ENCODE measurements at places on chromosomes 7 and 10.

- no peak for DNase-seq
Measured at GRCh38 chr10:79050896-79051555, 17.7 kb upstream of the ZMIZ1 start.

GRCh38 chr10:122162671-122163173 lies 108.4 kb upstream of the BTBD16 start:
- no peak for DNase-seq

- peak; percentile 55 for DNase-seq
Measured at GRCh38 chr7:93015101-93015778, 102.5 kb downstream of the SAMD9 start.

GRCh38 chr7:91995391-91996105 lies 54.9 kb downstream of the AKAP9 start:
- DNase-seq: no peak

DNA sequence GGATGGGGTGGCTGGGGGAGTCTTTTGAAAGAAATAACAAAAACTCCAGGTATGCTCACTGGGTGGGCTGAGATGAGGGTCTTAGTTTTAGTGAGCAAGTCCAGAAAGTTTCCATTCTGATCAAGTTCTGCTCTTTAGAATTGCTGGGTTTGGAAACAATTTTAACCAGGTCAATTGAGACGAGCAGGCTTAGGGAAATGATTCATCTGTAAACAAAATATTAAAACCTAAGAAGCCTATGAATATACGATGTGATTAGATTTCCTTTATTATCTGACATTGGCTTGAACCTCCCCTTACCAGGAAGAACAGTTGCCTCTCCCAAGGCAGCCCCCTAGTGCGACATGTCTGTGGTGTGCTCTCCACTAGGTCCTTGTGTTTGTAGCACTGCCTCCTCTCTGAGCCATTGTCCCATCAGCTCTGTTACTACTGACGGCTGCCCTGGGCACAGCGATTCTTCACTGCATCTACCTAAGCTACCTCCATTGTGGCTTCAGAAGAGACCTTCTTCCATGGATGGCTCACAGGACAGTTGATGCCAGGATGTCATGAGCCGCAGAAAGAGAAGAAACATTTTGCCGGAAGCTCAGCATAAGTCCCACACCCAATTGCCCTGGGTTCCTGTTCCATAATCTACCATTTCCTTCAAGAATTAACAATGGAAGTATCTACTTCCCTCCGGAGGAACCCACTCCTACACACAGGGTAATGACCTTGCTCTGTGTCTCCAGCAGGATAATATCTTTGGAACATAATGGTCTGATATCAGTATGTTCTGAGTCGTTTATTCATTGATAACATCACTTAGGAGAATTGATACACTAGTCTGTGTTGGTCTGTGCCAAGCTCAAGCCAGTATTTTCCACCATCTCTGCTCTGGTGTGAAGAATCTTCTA lies 95.1 kb upstream of the ITGB1 start:
- no peak for DNase-seq

Data from eye (tissue), 1 donor.